ENCODE measurements at places on chromosomes 4 and X.

DNA sequence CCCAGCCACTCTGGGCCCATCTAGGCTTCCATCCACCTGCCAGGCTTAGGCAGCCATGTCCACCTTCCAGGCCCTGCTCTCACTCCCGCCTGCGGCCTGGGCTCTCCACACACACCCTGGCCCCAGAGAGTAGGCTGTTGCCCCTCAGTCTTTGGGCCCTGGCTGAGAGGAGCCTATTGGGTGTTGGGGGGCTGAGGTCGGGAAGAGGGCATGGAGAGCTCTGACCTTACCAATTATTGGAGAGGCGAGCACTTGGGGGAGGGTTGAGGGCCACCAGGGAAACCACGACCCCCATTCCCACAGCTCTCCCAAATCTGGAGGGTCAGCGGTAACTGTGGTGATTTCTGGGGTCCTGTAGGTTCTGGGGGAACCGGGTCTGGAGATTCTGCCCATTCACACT lies 38.2 kb downstream of the HTRA3 start:
- DNase-seq: no peak

GRCh38 chrX:130726661-130727060 lies 176.3 kb downstream of the ENOX2 start:
- DNase-seq: no peak

- no peak for DNase-seq
These were observed 63.0 kb upstream of the ENPP6 start for GRCh38 chr4:184280591-184281071.

DNA sequence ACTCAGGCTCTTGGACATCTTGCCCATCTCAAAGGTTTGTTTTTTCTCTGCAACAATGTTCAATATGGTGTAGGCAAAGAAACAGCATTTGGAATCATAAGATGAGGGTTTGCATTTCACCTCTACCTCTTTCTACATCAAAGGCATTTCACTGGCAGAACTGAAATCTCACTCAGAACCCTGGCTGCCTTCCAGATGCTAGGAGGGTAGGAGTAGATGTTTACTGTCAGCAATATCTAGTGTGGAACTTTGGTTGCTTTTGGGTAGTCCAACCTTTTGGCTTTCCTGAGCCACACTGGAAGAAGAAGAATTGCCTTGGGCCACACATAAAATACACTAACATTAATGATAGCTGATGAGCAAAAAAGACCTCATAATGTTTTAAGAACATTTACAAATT lies 297.0 kb upstream of the KLF3 start:
- no peak for DNase-seq
